ENCODE measurements at places on chromosomes 12 and 14.

DNA sequence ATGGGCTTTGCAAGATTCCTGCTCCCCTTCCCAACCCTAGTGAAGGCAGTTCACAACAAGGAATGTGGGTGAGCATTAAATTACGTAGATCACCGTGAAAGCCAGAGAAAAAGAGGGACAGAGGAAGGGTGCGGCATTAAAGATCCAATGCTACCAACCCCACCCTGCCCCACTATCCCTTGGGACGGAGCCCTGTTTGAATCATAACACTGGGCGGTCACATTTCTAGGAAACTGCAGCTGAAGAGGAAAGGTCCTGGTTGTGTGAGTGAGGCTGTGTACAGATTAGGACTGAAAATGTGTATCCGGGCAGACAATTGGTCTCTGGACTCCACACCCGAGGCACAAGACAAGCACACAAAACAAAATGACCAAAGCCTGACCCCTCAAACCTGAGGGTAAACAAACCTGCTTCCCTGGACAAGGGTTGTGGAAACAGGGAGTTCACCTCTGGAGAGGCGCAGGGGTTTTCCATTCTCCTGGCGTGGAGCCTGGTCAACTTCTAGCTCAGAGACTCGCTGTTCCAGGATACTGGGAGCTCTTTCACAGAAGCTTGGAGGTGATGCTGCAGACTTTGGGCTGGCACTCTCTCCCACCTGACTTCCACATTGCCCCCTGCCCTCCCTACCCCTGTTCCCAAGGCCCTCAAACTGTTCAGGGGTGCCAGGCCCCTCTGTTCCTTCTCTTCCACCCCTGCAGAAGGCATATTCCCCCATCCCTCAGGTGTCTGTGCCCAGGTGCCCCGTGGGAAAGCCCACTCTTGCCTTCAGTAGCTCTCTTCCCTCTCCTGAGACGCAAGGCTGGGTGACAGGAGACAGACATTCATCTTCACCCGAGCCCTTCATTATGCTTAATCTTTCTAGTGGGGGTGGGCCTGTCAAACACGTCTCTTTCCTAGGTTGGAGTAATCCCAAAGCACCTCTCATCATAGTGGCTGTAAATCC, 16.5 kb downstream of the NINJ2 start:
- no peak for DNase-seq

DNA sequence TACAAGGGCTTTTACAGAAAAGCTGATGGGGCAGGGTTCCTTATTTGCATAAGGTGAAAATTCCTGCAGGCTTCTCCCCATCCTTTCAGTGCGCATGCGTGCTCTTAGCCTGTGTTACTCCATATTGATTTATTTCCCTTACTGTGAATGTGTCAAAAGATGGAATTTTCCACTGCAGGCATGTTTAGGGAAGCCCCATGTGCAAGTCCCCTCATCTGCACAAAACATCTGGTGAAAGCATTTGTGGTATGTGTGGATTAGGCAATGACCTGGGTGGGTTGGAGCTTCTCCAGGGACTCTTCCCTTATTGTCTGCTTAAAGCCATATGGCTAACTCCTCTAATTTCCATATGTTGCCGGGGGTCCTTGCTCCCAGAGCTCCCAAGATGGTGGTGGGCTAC, 912.7 kb upstream of the LRFN5 start:
- DNase-seq, result no peak

DNA sequence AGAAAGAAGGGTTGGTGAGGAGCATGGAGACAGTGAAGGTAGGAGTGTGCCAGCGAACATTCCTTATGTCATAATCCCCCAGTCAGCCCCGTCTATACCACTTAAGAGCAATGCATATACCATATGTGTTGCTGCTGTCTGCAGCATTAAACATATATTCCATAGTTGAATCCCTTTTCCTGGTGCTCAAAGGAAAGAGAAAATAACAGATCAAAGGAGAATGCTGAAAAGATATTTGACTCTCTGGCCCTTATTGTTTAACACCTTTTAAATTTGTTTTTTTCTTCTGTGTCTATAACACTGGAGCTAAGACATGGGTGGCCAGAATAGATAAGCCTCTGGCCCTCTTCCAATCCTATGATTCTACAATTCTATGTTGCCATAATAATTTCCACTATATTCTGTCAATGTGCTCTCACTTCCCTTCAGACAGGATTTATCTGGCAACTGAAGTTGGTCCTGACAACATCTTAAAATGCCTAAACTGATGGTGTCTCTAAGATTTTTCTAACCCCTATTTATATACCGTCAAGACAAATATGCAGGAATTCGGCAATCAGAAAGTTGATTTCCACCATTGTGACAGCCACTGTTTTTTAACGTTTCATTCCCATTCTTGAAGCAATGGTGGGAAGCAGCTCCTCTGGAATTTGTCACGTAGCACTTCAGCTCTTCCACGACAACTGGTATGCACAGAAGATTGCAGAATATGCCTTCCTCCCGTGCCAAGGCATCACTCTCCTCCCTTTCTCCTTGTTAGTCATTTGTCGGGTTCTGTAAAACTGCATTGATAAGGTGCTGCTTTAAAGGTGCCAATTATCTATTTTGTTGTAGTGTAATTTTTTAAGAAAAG, 204.7 kb downstream of the BCAT1 start:
- no peak for DNase-seq

- DNase-seq, result no peak
Observed at GRCh38 chr14:32679927-32680612, 258.6 kb upstream of the NPAS3 start.

- DNase-seq, result no peak
Observed at GRCh38 chr14:45785240-45785639, 532.2 kb upstream of the MIS18BP1 start.

All from HCT116 (cell line).